ENCODE measurements at places on chromosomes 7 and 10.

- no peak for DNase-seq
Observed at GRCh38 chr7:27082171-27082570, 13.6 kb downstream of the HOXA1 start.

DNA sequence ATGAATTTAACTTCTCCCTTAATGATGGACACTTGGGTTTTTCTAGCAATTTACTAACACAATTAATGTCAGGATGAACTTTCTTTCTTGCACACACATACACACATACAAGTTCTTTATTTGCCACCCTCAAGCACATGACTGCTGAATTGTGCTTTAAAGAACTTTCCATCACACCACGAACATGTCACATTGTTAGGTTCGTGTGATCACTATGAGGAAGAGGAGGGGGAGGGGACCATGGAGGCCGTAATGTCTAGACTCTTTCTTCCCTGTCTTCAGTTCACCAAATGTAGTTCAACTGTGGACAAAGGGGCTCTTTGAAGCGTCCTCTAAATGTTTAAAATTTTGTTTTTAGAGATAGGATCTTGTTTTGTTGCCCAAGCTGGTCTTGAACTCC, 31.0 kb downstream of the NUP42 start:
- no peak for DNase-seq

GRCh38 chr7:69047151-69047754, 551.0 kb upstream of the AUTS2 start:
- DNase-seq, result no peak

- DNase-seq, result no peak
Observed at GRCh38 chr7:24591152-24591551, 17.9 kb downstream of the PALS2 start.

GRCh38 chr7:22649686-22650085, 77.3 kb upstream of the IL6 start:
- DNase-seq, result no peak

GRCh38 chr7:134422638-134423037, 36.3 kb downstream of the AKR1B1 start:
- no peak for DNase-seq

- DNase-seq, result no peak
Observed at GRCh38 chr7:24740871-24741270, 16.4 kb downstream of the GSDME start.

- DNase-seq, result no peak
Observed at GRCh38 chr7:32803406-32804141, 88.0 kb downstream of the KBTBD2 start.

DNA sequence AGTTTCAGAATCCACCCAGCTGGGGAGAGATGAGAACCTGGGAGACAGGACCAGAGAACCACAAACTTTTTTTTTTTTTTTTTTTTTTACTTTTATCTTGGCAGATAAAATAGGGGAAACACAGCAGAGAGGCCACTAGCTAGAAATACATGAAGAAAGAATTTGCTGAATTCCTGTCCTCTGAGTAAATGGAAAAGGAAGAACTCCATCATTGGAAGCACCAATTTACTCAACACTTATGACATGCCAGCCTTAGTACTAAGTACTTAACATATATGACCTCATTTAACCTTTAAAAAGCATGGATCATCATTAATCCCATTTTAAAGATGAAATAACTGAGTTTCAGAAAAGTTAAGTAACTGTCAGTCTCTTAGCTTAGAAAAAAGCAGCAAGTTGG, 343.0 kb upstream of the NPSR1 start:
- DNase-seq, result no peak

GRCh38 chr7:21383227-21384220, 44.4 kb upstream of the SP4 start:
- DNase-seq, result no peak

GRCh38 chr7:142690554-142691182, 58.6 kb upstream of the PRSS1 start:
- DNase-seq, result no peak

Data from esophagus squamous epithelium (tissue), 5 donors.